ENCODE measurements at places on chromosomes 11 and 22. TPM values are rescaled to one million over a fixed set of nuclear protein-coding genes. Genes with fewer than 3 reads are reported as not detected.

Gene SHANK3
- total RNA-seq = 4.8 TPM

Gene ZBTB16
- total RNA-seq = 19.1 TPM

Gene FGF4
- 0.40 TPM for total RNA-seq

Gene MPPED2
- not detected for total RNA-seq

GRCh38 chr11:62128835-62129234 is 5.0 kb downstream of the INCENP start:
- H3K4me3 ChIP-seq = no peak overlapping the region
- H3K27ac ChIP-seq = peak overlapping the region; percentile 11
- peaks cover 22% of the 10 kb centered on the region for H3K4me1 ChIP-seq
- H3K27me3 ChIP-seq = no peaks in the 10 kb centered on the region
- H3K36me3 ChIP-seq = peaks cover 9% of the 10 kb centered on the region

GRCh38 chr22:17876306-17876831 is 102.1 kb upstream of the BID start:
- H3K27ac ChIP-seq = no peak overlapping the region
- no peak overlapping the region for H3K4me3 ChIP-seq
- H3K36me3 ChIP-seq = peaks cover 14% of the 10 kb centered on the region
- no peaks in the 10 kb centered on the region for H3K27me3 ChIP-seq
- DNase-seq = no peak

DNA sequence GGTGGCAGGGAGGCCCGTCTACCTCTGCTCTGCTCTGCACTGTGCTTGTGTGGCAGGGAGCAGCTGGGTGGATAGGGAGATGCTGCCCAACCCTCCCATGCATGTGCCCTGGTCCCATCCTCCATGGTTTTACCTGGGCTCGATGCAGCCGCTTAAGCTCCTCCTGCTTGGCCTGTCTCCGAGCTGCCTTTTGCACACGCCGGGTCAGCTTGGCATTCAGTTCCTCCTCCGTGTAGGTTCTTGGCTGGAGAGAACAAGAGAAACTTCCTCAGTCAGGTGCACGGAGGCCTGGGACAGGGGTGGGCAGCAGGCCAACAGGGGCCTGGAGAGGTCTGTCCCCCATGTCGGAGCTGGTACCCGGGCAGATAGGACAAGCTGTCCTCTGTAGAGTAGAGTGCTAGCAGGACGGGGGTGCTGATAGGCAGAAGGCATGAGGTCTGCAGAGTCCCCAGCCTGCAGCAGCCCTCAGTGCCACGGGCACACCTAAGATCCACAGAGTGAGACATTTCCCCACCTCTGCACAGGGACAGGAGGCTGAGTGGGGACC is 36.4 kb upstream of the BID start:
- H3K27ac ChIP-seq = no peak overlapping the region
- peaks cover 24% of the 10 kb centered on the region for H3K36me3 ChIP-seq
- no peak overlapping the region for H3K4me3 ChIP-seq
- no peaks in the 10 kb centered on the region for H3K27me3 ChIP-seq

DNA sequence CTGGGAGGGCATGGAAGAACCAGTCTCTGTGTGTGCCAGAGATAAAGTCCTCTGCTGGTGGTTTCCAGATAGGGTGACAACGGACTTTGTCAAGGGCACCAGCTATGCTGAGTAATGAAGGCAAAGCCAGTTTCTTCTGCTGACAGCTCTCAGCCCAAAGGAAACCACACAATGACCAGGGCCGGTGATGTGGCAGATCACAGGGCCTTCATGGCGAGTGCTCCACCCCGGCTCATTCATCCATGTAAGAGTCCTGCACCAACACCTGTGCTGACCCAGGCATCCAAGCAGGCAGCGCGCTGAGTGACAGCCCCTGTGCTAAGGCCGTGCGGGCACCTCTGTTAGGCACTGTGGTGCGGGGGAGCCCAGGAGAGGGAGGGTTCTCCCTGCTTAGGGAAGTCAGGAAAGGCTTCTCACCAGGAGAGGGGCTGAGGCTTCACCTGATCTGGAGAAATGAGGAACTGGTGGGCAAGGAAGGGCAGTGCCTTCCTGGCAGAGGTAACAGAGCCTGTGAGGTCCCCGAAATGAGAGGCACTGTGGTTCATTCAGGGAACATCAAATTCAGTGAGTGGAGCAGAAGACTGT is 33.8 kb downstream of the TP53I11 start:
- no peak overlapping the region for H3K27ac ChIP-seq
- H3K27me3 ChIP-seq = no peaks in the 10 kb centered on the region
- no peak overlapping the region for H3K4me3 ChIP-seq
- no peaks in the 10 kb centered on the region for H3K36me3 ChIP-seq
- no peak for DNase-seq

DNA sequence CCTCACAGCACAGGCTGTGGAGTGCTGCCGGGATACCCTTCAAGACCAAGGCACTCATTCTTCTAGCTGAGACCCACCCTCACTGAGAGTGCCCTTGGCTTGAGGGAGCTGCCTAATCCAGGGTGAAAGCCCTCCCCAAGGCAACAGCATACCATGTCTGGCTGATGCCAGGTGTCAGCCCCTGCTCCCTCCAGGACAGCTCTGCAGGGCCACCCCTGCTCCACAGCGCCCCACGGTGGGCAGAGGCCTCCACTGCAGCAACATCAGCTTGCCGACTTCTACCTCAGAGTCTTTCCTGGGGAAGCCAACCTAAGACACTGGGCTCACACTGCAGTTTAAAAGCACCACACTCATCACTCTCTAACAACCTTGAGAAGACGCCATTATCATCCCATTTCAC is 29.0 kb downstream of the TTLL1 start:
- H3K36me3 ChIP-seq = peaks cover 34% of the 10 kb centered on the region
- no peaks in the 10 kb centered on the region for H3K27me3 ChIP-seq
- H3K4me1 ChIP-seq = no peaks in the 10 kb centered on the region
- no peak overlapping the region for H3K27ac ChIP-seq
- no peak overlapping the region for H3K4me3 ChIP-seq

DNA sequence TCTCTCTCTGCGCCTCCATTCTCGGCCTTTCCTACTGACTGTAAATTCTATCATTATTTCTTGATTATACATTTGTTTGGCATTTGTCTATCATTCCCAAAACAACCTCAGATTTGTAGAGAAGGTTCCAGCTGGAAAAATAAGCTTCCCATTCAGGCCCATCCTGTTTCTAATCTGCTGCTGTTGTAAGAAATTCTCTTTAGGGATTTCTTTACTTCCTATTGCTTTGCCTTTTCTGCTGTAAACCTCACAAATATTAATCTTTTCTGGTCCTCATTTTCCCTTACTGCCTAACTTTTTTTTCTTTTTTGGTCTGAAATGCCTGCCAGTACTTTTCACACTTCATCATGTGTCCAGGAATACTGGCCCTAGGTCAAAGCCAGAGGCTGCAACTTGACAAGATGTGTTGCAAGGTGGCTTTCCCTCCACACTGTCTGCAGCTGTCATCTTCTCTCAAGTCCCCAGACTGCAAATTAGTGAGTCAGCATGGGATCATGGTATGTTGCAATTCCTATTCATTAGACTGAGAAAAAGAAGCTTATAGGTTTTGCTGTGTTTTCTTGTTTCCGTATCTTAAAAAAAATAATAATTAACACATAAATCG is 858.7 kb upstream of the CHORDC1 start:
- peaks cover 21% of the 10 kb centered on the region for H3K4me1 ChIP-seq
- H3K4me3 ChIP-seq = no peak overlapping the region
- H3K27ac ChIP-seq = peak overlapping the region; percentile 91

DNA sequence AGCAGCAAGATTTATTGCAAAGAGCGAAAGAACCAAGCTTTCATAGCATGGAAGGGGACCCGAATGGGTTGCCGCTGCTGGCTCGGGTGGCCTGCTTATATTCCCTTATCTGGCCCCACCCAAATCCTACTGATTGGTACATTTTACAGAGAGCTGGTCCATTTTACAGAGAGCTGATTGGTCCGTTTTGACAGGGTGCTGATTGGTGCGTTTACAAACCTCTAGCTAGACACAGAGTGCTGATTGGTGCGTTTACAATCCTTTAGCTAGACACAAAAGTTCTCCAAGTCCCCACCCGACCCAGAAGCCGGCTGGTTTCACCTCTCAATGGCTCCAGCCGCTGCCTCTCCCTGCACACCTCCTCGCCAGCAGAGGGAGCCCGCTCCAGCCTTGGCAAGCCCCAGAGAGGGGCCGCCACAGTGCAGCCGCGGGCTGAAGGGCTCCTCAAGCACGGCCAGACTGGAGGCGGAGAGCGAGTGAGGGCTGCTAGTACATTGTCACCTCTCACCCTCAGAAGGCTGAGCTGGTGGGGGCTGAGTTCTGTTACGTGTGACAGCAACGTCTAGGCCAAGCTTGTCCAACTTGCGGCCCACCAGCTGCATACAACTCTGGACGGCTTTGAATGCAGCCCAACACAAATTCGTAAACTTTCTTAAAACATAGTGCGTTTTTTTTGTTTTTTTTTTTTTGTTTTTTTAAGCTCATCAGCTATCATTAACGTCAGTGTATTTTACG is 8.7 kb downstream of the PTH start:
- H3K4me3 ChIP-seq = no peak overlapping the region
- H3K27ac ChIP-seq = no peak overlapping the region
- DNase-seq = no peak
- H3K27me3 ChIP-seq = peaks cover 35% of the 10 kb centered on the region

GRCh38 chr11:4740735-4741134 is 29.0 kb downstream of the OR51F1 start:
- no peak overlapping the region for H3K4me3 ChIP-seq
- no peak for DNase-seq
- no peaks in the 10 kb centered on the region for H3K36me3 ChIP-seq
- H3K27me3 ChIP-seq = peaks cover 17% of the 10 kb centered on the region
- no peak overlapping the region for H3K27ac ChIP-seq
- H3K4me1 ChIP-seq = no peaks in the 10 kb centered on the region

GRCh38 chr11:34226210-34226609 is 120.8 kb downstream of the NAT10 start:
- H3K4me3 ChIP-seq = no peak overlapping the region
- no peak overlapping the region for H3K27ac ChIP-seq
- H3K36me3 ChIP-seq = no peaks in the 10 kb centered on the region
- DNase-seq = no peak
- peaks cover 3% of the 10 kb centered on the region for H3K4me1 ChIP-seq

Measured in osteocyte (in vitro differentiated cells).